ENCODE measurements at places on chromosomes 12 and 14. TPM values are rescaled to one million over a fixed set of nuclear protein-coding genes. Genes with fewer than 3 reads are reported as not detected.
A peak's percentile ranks its signal among the peaks of the same experiment; 100 is the strongest.

- no peak for DNase-seq
Observed at GRCh38 chr12:6342140-6342889, 439 bp upstream of the TNFRSF1A start.

DNA sequence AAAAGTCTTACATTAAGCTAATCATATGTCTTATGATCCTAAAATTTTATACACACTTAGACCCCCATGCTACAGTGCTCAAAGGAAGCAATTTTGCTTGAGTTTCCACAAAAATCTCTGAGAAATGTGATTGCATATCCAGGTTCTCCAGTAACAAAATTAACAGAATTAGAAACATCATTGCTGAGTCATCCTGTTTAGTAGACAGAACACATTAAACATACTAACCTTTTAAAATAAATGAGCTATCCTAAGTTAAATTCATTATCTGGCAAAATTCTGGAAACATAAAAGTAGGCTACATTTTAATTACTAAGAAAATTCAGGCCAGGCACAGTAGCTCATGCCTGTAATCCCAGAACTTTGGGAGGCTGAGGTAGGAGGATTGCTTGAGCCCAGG is 94.7 kb downstream of the DENND5B start:
- DNase-seq, result no peak

DNA sequence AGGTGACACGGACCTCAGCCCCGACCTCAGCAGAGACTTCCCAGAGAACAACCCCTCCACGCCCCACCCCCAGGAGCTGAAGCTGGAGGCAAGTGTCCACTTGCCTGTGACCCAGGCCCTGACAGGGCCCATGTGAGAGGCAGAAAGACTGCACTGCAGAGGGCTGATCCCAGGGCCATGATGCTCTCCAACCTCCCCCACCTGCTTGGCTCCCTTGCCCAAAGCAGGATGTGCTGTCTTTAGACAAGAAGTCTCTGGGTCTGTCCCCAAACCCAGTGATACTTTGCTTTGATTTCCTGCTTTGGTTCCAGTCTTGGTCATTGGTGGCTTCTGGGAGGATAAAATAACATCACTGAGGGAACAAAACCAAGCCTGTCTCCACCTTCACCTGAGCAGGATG is 59.4 kb downstream of the BCL11B start:
- DNase-seq, result no peak

The POU6F1 gene
- polyA plus RNA-seq, result 16.1 TPM

GRCh38 chr12:25692115-25693035 is 139.3 kb upstream of the LMNTD1 start:
- DNase-seq, result no peak

GRCh38 chr14:81485372-81485771 is 48.3 kb downstream of the SEL1L start:
- DNase-seq, result no peak

DNA sequence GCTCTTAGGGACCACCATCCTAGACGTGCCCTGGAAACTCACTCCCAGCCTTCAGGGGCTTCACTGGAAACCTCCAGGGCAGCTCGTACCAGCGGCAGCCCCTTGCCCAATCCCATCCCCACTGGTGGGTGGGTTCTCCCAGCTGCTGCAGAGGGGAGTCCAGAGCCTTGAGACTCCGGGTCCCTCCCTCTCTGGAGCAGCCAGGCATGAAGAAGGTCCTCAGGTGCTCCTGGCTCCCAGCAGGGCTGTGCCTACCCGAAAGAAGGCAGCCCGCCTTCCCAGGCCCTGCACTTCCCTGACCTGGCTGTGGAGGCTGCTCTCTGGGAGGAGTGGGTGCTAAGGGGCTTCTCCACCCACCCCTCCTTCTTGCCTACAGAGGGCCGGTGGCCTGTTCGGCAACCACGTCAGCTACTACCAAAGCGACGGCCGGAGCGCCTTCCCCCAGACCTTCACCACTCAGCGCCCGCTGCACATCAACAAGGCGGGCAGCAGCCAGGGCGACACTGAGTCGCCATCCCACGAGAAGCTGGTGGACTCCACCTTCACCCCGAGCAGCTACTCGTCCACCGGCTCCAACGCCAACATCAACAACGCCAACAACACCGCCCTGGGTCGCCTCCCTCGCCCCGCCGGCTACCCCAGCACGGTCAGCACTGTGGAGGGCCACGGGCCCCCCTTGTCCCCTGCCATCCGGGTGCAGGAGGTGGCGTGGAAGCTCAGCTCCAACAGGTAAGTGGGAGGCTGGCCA is 115.5 kb upstream of the FKBP4 start:
- no peak for DNase-seq

The TNFAIP2 gene
- polyA plus RNA-seq, result 29.9 TPM

DNA sequence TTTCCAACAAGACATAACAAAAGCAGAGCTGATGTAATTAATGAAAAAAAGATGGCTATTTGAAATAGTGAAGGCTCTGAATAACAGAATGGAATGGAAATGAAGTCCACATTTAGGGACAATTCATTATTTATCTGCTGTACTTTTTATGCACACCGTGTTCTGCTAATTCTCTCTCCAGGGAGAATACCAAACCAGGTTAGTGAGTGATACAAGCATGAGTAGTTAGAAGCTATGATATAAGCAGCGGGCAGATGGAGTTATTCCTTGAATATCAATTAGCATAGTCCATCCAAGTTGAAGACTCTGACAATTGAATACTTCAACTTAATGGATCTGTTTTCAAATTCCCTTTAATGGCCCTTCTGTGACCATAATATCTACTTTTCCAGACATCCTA is 162.1 kb upstream of the TMTC2 start:
- no peak for DNase-seq

- peak; percentile 67 for DNase-seq
Observed at GRCh38 chr14:58864751-58865513, 227.2 kb downstream of the DACT1 start.

GRCh38 chr14:100325231-100325632 is 2.1 kb downstream of the SLC25A47 start:
- no peak for DNase-seq

The GPR84 gene
- polyA plus RNA-seq, result 0.19 TPM

DNA sequence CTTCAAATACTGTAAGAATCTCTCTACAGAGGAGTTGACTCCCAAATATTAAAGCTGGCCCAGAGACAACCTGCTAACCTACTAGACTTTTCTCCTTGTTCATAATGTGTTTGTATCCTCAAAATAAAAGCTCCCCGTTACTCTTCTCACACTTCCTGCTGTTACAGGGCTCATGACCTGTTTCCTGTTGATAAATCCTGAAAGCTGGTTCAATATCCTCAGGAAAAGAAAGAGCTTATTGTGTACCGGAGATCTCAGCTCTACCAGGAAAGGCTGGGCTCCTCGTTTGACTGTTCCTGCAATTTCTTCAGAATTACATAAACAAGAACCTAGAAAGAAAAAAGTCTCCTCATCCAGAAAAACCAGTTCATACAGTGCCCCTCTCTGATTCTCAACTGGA is 30.8 kb downstream of the CLEC1A start:
- DNase-seq, result no peak

Data from right lung (tissue), 10 donors.